ENCODE measurements at places on chromosomes 2 and 18. TPM values are rescaled to one million over a fixed set of nuclear protein-coding genes. Genes with fewer than 3 reads are reported as not detected.
A peak's percentile ranks its signal among the peaks of the same experiment; 100 is the strongest.

- no peak overlapping the region for H3K27ac ChIP-seq
- H3K4me1 ChIP-seq = no peaks in the 10 kb centered on the region
- H3K27me3 ChIP-seq = no peaks in the 10 kb centered on the region
These were observed 510.9 kb downstream of the TXNL1 start for GRCh38 chr18:56127322-56128099.

GRCh38 chr18:79371561-79372121, 24.1 kb upstream of the NFATC1 start:
- peaks cover 10% of the 10 kb centered on the region for H3K4me1 ChIP-seq
- DNase-seq = no peak
- peaks cover 42% of the 10 kb centered on the region for H3K36me3 ChIP-seq
- H3K4me3 ChIP-seq = no peak overlapping the region

- H3K4me1 ChIP-seq = no peaks in the 10 kb centered on the region
- no peaks in the 10 kb centered on the region for H3K27me3 ChIP-seq
- H3K4me3 ChIP-seq = no peak overlapping the region
- H3K36me3 ChIP-seq = no peaks in the 10 kb centered on the region
- H3K27ac ChIP-seq = no peak overlapping the region
These were observed 1246.0 kb upstream of the ACVR2A start for GRCh38 chr2:146598791-146599190.

OTX1 gene
- 0.85 TPM for total RNA-seq

- H3K27me3 ChIP-seq = no peaks in the 10 kb centered on the region
- no peak for DNase-seq
- H3K36me3 ChIP-seq = no peaks in the 10 kb centered on the region
- H3K4me3 ChIP-seq = no peak overlapping the region
- no peaks in the 10 kb centered on the region for H3K4me1 ChIP-seq
These were observed 159.6 kb upstream of the SETBP1 start for GRCh38 chr18:44520981-44521667.

DNA sequence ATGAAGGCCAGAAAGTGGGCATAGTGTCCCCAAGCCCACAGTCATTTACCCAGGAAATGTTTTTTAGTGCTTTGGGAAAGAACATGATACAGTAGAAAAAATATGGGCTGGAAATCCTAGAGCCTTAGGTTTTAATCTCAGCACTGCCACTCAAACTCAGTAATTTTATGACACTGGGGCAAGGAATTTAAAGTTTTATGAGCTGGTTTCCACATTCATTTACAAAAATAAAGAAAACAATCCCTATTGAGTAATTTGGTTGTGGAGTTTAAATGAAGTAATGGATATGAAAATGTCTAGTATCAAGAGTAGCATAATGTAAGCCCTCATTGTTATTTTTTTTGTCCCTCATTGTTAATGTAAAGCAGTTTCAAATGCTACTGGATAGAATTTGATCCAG, 51.5 kb upstream of the FRZB start:
- H3K36me3 ChIP-seq = no peaks in the 10 kb centered on the region
- no peaks in the 10 kb centered on the region for H3K27me3 ChIP-seq
- H3K4me1 ChIP-seq = no peaks in the 10 kb centered on the region
- H3K4me3 ChIP-seq = no peak overlapping the region
- no peak for DNase-seq

DNA sequence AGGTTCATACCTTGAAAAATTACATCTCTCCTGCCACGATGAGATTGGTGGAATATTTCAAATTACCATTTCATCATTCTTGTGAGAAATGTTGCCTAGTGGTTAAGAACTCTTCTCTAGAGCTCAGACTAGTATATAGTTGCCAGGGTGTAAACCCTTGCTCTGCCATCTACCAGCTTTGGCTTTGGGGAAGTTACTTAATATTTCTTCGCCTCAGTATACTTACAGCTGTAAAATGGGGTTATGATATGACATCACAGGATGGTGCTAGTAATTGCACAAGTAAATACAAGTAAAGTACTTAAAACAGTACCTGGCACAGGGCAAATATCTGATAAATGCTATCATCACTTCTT, 1.5 kb downstream of the SPOPL start:
- peaks cover 19% of the 10 kb centered on the region for H3K4me1 ChIP-seq
- no peaks in the 10 kb centered on the region for H3K27me3 ChIP-seq
- peak overlapping the region; percentile 98 for H3K27ac ChIP-seq

GRCh38 chr18:28995319-28995718, 818.4 kb upstream of the CDH2 start:
- no peak overlapping the region for H3K27ac ChIP-seq
- no peak overlapping the region for H3K4me3 ChIP-seq
- H3K4me1 ChIP-seq = no peaks in the 10 kb centered on the region
- no peak for DNase-seq

- H3K36me3 ChIP-seq = peaks cover 3% of the 10 kb centered on the region
- no peaks in the 10 kb centered on the region for H3K27me3 ChIP-seq
- no peak overlapping the region for H3K4me3 ChIP-seq
- no peak overlapping the region for H3K27ac ChIP-seq
These were observed 1.4 kb downstream of the GPATCH11 start for GRCh38 chr2:37085731-37086147.

SMARCAL1 gene
- total RNA-seq = 27.1 TPM

STAT4 gene
- 1.4 TPM for total RNA-seq

- no peak overlapping the region for H3K27ac ChIP-seq
- no peaks in the 10 kb centered on the region for H3K36me3 ChIP-seq
- DNase-seq = no peak
- no peaks in the 10 kb centered on the region for H3K4me1 ChIP-seq
These were observed 290.7 kb downstream of the CYP26B1 start for GRCh38 chr2:71856773-71857525.

DNA sequence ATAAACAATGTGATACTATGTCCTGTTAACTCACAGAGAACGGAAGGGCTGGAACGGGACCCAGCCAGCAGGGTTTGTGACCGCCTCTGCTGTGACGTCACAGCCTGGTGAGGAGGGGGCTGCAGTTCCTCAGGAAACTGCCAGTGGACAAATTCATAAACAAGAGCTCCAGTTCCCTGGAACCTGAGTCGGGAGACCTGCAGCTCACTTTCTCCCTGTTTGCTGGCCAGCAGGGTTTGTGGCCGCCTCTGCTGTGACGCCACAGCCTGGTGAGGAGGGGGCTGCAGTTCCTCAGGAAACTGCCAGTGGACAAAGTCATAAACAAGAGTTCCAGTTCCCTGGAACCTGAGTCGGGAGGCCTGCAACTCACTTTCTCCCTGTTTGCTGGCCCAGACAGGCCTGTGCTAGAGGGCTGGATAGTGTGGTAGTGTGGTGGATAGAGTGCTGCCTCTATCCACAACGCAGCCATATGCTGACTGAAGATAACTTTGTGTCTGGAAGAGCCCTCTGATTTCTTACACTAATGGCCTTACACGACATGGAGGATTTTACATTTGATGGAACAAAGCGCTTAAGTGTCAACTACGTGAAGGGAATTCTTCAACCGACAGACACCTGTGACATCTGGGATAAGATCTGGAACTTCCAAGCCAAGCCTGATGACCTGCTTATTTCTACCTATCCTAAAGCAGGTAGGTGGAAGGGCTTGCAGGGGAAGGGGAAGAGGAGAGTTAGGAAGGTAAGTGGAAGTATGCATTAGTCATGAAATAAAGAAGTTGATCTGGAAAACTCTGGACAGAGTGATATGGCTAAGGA, at the start of gene SULT1C4:
Gene SULT1C4 (plus strand): TSS at position 140 of the 816 bp plus-strand sequence. CDS start 384 bp downstream, at position 524.
- peak within 1 kb of the TSS; percentile 62 for H3K27ac ChIP-seq
- no peaks in the 10 kb centered on the region for H3K27me3 ChIP-seq
- peaks cover 5% of the 10 kb centered on the region for H3K4me1 ChIP-seq
- peak within 1 kb of the TSS; percentile 36 for H3K4me3 ChIP-seq

- H3K27ac ChIP-seq = no peak overlapping the region
- no peaks in the 10 kb centered on the region for H3K36me3 ChIP-seq
- H3K27me3 ChIP-seq = no peaks in the 10 kb centered on the region
- no peaks in the 10 kb centered on the region for H3K4me1 ChIP-seq
- DNase-seq = no peak
These were observed 215.1 kb downstream of the ALK start for GRCh38 chr2:29706171-29706720.

GRCh38 chr18:12862467-12862866, 21.6 kb downstream of the PTPN2 start:
- no peak overlapping the region for H3K4me3 ChIP-seq
- H3K27ac ChIP-seq = no peak overlapping the region
- DNase-seq = no peak
- H3K36me3 ChIP-seq = no peaks in the 10 kb centered on the region
- H3K4me1 ChIP-seq = peaks cover 6% of the 10 kb centered on the region
- H3K27me3 ChIP-seq = no peaks in the 10 kb centered on the region

SLC4A5 gene
- total RNA-seq = 0.62 TPM

GRCh38 chr2:131966256-131966655, 195.5 kb downstream of the ANKRD30BL start:
- H3K27ac ChIP-seq = no peak overlapping the region
- no peak for DNase-seq
- H3K4me1 ChIP-seq = no peaks in the 10 kb centered on the region
- H3K4me3 ChIP-seq = no peak overlapping the region

GRCh38 chr2:105325389-105325963, 4.1 kb downstream of the TGFBRAP1 start:
- H3K4me1 ChIP-seq = peaks cover 16% of the 10 kb centered on the region
- no peaks in the 10 kb centered on the region for H3K27me3 ChIP-seq
- no peaks in the 10 kb centered on the region for H3K36me3 ChIP-seq
- DNase-seq = no peak
- peak overlapping the region; percentile 27 for H3K27ac ChIP-seq

CD8B gene
- 5.5 TPM for total RNA-seq

GRCh38 chr2:11983870-11984269, 237.4 kb downstream of the LPIN1 start:
- H3K4me1 ChIP-seq = peaks cover 2% of the 10 kb centered on the region
- H3K4me3 ChIP-seq = no peak overlapping the region
- no peaks in the 10 kb centered on the region for H3K27me3 ChIP-seq
- no peak for DNase-seq

- H3K27me3 ChIP-seq = no peaks in the 10 kb centered on the region
- H3K36me3 ChIP-seq = no peaks in the 10 kb centered on the region
- no peak overlapping the region for H3K27ac ChIP-seq
- no peak overlapping the region for H3K4me3 ChIP-seq
- no peak for DNase-seq
These were observed 75.6 kb downstream of the FASTKD2 start for GRCh38 chr2:206840999-206841398.

PTPN18 gene
- 43.6 TPM for total RNA-seq

DNA sequence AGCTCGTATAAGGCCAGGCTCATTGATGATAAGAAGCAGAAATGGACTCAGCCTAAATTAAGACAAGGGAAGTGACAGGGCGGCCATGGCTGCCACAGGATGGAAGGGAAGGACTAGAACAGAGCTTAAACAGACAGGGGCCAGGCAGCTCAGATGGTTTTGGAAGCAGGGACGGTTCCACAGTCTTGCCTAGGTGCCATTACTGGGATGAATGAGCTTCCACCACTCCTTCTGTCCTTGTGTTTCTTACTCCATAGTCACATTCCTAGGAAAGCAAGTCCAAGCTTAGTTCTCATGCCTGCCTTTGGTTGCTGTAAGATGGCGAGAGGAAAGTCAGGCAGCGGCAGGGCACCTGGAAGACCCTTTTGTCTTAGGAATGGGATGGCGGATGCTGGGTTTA, 11.9 kb downstream of the GNLY start:
- H3K27ac ChIP-seq = peak overlapping the region; percentile 70
- no peaks in the 10 kb centered on the region for H3K36me3 ChIP-seq
- H3K27me3 ChIP-seq = no peaks in the 10 kb centered on the region
- no peak overlapping the region for H3K4me3 ChIP-seq

DNA sequence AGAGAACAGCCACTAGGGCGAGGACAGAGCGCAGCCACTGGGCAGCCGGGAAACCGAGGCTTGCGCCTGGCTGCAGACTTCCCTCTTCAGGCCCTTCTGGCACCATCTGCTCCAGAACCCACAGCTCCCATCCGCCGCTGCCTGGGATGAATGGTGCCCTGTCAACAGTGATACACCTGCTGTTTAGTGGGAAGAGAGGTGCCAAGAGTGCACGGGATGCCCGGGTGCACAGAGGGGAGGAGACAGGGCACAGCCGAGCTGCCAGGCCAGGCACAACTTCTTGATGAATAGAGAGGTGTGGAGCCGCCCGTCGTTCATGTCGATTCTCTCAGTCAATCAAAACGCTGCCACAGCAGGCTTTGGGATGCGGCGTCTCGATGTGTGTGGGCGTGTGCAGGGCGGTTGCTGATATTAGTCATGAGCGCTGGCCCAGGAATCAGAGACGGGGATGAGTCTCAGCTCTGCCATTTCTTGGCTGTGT, 39.5 kb downstream of the RRM2 start:
- no peaks in the 10 kb centered on the region for H3K27me3 ChIP-seq
- no peaks in the 10 kb centered on the region for H3K36me3 ChIP-seq
- no peak overlapping the region for H3K27ac ChIP-seq
- peaks cover 16% of the 10 kb centered on the region for H3K4me1 ChIP-seq
- no peak for DNase-seq
- no peak overlapping the region for H3K4me3 ChIP-seq

DNA sequence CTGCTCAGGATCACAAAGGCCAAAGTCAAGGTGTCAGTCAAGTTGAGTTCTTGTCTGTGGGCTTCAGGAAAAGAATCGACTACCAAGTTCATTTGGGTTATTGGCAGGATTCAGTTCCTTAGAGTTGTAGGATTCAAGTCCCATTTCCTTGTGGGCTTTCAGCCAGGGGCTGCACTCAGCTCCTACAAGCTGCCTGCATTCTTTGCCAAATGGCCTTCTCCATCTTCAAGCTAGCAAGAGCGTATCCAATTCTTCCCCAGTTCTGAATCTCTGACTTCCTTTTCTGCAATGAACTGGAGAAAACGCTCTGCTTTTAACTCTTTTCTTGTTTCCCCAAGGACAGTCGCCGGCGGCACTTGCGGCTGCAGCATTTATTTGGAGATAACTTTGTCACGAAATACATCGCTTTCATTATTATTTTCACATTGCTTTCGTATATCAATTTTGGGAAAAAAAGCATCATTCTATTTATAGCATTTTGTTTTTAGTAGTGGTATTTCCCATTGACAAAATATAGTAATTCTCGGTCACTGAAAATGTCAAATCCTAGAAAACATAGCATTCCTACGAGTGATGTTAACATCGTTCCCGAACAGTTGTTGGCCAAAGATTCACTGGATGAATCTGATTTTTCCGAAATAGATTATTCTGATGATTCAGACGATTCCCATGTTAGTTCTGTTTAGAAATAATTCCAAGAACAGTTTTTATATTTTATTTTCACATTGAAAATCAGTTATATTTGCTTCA, 59.6 kb upstream of the SERPINE2 start:
- no peaks in the 10 kb centered on the region for H3K36me3 ChIP-seq
- no peak for DNase-seq
- no peaks in the 10 kb centered on the region for H3K4me1 ChIP-seq
- H3K27me3 ChIP-seq = peaks cover 10% of the 10 kb centered on the region

GRCh38 chr2:10720947-10721395, 459 bp upstream of the ATP6V1C2 start:
- H3K27me3 ChIP-seq = peaks cover 15% of the 10 kb centered on the region
- H3K36me3 ChIP-seq = no peaks in the 10 kb centered on the region
- H3K27ac ChIP-seq = no peak overlapping the region
- peaks cover 51% of the 10 kb centered on the region for H3K4me1 ChIP-seq

EMILIN1 gene
- 6.2 TPM for total RNA-seq

Data from esophagus squamous epithelium (tissue), 5 donors.